ENCODE measurements at places on chromosomes 6 and 20.

DNA sequence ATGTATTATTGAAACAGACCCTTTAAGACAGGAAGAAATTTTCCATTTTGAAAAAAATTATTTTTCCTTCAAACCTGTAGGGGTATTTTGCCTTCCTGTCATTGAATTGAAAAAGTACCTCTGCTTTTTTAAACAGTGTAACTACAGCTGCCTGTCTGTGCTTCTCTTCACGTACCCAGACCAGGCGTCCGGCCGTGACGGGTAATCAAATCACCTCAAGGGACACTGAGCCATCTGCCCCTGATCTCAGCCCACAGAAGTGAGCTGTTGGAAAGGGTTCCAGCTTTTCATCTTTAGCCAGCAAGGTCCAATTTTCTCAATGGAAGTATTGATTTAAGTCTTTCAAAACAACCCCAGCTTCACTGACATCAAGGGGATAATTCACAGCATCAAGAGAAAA lies 58.0 kb downstream of the SLC35D3 start:
- no peak for DNase-seq

DNA sequence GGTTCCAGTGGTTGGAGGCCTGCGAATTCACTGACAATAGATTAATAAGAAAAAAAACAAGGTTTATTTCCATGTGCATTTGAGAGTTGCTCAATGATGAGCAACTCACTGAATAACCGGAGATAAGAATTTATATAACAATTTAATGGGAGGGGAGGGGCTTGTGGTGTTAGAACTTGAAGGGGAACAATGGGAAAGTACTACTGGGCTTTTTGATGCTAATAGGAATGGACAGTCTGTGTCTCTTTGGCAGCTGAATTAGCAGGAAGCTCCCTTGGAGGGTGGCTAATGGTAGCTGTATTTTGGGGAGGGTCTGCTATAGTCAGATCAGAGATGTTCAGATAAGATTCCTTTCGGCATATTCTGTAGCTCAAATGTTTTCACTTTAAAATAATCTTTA lies 62.4 kb upstream of the GMDS start:
- DNase-seq: no peak

- DNase-seq: no peak
Observed at GRCh38 chr20:24043294-24043693, 54.7 kb upstream of the GGTLC1 start.

DNA sequence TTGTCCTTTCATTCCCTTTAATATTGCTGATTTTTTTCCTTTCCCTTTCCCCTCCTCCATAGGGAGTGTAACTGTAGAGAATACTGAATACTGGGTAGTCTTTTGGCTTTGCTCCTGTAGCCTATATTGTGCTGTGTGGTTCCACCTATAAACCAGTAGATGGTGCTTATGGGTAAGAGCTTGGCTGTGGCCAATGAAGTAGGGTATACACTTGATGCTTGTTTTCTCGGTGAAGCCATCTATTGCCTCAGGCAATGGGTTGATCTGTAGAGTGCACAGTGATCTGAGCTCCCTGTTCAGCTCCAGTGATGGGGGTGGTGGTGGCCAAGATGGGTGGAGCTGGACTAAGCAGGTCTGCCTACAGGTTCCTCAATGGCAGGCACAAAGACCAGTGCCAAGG lies 203.3 kb upstream of the IMPG1 start:
- no peak for DNase-seq

- no peak for DNase-seq
Observed at GRCh38 chr20:50584687-50585086, 74.5 kb downstream of the PTPN1 start.

DNA sequence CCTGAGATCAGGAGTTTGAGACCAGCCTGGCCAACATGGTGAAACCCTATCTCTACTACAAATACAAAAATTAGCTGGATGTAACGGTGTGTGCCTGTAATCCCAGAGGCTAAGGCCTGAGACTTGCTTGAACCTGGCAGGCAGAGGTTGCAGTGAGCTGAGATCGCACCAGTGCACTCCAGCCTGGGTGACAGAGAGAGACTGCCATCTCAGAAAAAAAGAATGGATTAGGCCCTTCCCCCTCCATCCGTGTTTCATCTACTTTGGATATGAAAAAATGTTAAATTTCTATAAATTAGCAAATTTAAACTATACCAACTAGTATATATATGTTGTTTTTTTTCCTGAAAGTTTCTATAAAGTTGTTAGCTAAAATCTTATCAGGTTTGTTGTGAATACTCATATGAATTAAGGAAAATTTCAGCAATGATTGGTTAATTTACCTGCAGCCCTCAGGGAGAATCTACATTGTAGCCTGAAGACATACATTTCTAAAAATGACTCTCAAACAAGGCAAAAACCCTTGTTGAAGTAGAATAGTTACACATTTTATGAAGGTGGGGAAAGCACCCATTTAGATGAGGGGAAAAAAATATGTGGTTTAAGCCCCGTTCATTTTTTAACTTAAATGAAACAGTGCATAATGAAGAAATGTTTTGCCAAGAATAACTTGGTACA lies 120.9 kb downstream of the TIAM2 start:
- DNase-seq: no peak
